ENCODE measurements at places on chromosomes 7 and 10. TPM values are rescaled to one million over a fixed set of nuclear protein-coding genes. Genes with fewer than 3 reads are reported as not detected.

The CCDC126 gene
- 37.2 TPM for total RNA-seq

The PAPOLB gene
- 3.8 TPM for total RNA-seq

The AASS gene
- total RNA-seq: 32.9 TPM

The C10orf105 gene
- total RNA-seq: 0.31 TPM

The TMED4 gene
- 95.2 TPM for total RNA-seq

The AGR3 gene
- not detected for total RNA-seq

The SCD gene
- total RNA-seq: 152 TPM

The SKIDA1 gene
- total RNA-seq: 9.4 TPM

The PRF1 gene
- not detected for total RNA-seq

The SUN3 gene
- not detected for total RNA-seq

The PTPN12 gene
- 202 TPM for total RNA-seq

The SPDYE2B gene
- total RNA-seq: not detected

The PNLIPRP2 gene
- total RNA-seq: not detected

The TEX36 gene
- not detected for total RNA-seq

The CISD1 gene
- 17.2 TPM for total RNA-seq

The SYT15B gene
- under 0.01 TPM for total RNA-seq
